ENCODE measurements at places on chromosomes 5 and 9.

GRCh38 chr9:95598236-95598635 lies 81.5 kb upstream of the PTCH1 start:
- no peak for DNase-seq

DNA sequence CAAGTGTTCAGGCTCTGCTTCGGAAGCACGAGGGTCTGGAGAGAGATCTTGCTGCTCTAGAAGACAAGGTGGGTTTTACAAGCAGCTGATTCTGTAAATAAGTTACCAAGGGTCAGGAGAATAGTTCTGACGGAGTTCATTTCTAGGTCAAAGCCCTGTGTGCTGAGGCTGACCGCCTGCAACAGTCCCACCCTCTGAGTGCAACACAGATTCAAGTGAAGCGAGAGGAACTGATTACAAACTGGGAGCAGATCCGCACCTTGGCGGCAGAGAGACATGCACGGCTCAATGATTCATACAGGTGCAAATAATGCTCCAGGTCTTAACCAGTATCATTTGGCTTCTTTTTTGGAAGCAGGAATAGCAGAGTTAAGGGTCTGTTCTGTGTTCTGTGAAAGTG lies 24.8 kb downstream of the SPTAN1 start:
- DNase-seq: no peak

DNA sequence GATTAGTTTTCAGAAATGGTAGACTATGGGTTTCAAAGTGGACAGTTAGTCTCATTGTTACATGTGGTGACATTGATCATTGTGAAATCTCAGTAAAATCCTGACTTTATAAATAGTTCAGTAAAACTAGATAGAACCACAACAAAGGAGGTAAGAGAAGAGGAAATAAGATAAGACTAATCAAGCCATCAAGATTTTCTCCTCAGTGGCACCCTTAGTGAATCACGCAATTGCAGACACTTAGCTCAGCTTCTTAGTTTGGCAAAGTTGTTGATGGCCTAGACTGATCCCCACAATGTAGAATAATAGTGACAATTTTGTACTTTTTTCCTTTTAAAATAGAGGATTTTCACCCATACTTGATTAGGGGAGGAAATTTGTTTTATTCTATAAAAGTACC lies 426.7 kb upstream of the ITGA1 start:
- no peak for DNase-seq

GRCh38 chr5:73319036-73319435 lies 129.5 kb downstream of the FOXD1 start:
- no peak for DNase-seq

GRCh38 chr9:81397481-81398381 lies 291.6 kb downstream of the TLE1 start:
- DNase-seq: no peak
